ENCODE measurements at places on chromosomes 12 and 14.

DNA sequence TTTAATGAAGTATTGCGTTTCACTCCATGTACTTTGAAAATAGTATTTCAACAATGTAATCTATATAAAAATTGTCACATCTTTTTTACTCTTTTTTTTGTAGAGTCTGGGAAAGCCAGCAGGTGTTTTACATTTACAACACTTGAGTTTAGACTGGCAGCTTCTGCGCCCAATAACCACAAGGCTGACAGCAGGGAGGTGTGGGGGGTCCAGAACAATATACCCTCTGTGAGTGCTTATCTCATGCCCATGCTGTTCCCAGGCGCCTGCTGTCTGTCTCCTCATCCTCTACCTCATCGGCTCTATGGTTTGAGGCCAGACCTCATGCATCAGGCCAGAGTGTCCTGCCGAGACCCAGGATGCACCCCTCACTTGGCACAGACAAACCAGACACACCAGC lies 24.9 kb downstream of the FBRSL1 start:
- DNase-seq, result no peak

DNA sequence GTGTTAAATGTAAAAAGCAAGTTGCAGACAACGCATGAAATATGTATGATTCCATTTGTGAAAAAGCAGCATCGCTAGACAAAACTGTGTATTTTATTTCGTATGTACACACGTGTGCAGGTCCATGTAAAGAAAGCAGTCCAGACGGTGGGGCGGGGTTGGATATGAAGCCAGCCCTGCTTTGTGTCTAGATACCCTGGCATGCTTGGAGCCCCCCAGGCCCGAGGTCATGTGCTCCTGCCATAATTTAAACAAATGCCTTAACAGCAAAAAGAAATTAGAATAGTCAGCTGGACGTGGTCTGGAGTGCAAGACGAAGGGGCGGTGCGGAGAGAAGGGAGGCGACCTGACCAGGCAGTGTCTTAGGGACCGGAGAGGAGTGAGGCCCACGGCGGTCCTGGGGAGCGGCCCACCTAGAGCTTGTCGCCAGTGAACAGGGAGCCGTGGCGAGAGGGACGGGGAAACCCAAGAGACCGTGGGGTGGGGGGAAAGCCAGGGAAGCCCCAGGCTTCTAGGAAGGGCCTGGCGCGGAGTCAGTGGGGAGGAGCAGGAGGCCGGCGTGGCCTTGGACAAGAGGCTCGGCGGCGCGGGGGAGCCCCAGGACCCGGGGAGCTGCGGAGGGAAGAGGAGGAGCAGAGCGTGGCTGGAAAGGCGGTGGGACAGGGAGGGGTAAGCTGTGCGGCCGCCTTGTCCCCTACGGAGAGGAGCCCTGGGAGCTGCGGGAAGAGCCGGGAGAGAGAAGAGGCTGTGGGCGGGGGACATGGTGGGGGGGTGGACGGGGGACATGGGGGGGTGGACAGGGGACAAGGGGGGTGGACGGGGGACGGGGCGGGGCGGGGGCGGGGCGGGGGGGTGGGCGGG lies 118.5 kb upstream of the C14orf180 start:
- DNase-seq, result no peak

- DNase-seq, result no peak
These were observed 21.2 kb upstream of the NINJ2 start for GRCh38 chr12:684416-684815.

DNA sequence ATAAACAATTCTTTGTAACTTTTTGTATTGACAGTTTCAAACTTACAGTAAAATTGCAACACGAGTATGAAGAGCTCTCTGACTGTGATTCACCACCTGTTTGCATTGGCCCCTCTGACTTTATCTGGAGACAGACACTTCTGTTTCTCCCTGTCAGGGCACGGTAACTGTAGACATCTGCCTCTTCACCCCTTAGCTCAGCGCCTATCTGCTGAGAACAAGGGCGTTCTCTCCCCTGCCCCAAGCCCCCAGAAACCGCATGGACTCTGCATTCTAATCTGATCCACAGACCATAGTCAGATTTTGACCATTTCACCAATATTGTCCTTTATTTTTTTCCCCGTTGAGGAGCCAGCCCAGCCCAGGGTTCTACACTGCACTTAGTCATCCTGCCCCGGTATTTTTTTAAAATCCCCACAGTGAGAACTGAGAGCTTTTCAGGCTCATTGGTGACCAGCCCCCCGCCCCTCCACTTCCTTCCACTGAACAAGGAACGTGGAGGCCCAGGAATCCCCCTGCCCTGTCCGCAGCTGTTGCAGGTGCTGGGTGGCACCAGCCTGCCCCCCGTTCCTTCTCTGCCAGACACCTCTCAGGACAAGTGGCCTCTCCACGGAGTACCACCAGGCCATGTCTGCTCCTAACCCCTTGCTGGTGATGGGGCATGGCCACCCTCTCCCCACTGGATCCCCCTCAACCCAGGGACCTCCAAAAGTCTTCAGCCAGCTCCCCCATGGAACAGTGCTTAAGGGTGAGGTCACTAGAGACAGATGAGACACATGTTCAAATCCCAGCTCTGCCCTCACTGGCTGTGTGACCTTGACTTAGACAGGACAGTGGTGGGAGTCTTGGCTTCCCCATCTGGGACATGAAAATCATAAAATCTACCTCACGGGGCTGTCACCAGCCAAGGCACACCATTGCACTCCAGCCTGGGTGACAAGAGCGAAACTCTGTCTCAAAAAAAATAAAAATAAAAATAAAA lies 11.2 kb downstream of the RHOF start:
- DNase-seq, result peak; percentile 65

DNA sequence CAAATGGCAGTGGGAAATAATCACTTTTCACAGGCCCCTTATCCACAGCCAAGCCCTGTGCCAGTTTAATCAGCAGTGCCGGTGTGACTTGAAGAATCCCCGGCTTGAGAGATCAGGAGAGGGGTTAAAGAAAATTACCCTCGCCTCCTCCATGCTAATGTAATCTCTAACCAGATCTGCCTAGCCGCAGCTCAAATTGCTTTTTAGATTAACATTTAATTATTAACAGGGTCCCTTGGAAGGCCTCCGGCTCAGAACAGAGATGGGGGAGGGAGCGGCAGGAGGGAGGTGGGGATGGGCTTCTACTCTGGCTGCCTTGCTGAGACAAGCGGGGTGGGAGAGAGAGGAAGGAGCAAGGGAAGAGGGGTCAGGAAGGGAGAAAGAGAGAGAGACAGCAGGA lies 24.0 kb downstream of the FAM222A start:
- DNase-seq, result no peak

DNA sequence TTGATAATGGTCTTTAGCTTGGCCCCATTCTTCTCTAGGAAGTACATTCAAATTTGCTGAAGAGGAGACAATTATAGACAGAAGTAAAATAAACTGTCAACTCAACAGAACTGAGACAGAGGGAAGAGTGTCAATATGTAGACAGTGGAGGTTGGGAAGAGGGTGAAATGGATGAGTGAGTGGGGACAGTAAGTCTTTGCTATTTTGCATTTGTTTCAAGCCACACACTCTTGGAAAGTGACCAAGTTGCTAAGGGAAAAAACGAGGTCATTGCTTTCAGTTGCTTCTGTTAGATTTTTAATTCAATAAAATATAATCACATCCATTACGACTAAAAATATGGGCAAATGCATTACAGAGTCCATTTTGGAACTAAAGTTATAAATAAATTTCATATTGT lies 47.8 kb downstream of the BTBD7 start:
- DNase-seq, result no peak

DNA sequence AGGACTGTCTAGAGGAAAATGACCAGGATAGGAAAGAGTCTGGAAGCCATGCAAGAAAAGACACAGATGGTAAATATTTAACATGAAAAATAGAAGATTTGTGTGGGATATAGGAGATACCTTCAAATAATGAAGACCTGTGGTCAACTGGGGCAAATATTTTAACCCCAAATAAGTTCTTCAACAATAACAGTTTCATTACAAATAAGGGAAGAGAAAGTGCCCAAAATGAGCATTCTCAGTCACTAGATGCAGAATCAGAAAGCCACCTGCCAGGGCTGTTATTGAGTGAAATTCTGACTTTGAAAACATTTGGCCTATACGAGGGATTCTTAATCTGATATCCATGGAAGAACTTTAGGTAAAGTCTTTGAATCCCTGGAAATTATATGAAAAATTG lies 231.2 kb upstream of the PLEKHG7 start:
- DNase-seq, result no peak

DNA sequence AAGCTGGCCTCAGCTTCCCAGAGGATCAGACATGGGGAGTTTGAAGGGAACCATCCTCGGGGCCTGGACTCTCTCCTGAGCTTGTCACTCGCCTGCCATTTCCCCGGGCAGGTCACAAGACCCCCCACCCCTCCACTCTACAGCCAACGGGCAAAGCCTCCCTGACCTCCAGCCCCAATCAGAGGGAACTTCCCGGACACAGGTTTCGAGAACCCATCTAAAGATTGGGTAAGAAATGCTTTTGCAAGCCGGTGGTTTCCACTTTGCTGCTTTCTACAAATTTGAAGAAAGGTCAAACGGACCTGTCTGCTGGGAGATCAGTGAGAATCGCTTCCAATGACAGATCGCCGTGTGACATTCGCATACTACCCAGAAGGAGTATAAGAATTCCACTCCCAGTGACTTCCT lies 89.6 kb downstream of the SCARB1 start:
- DNase-seq, result no peak

DNA sequence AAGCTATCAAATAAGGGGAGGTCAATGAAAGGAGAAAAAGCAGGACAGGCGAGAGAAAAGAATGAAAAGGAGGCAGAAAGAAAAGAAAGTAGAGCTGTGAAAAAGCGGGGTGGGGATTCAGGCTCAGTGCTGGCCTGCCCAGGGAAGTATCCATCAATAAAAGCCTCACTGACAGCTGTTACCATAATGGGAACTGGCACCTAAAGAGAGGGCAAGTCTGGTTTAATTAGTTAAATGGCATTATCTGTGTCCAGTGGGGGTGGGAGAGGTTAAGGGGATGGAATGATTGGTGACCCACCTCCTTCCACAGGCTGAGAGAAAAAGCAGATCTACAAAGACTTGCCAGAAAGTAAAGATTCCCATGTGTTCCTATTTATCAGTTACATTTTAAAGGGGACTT lies 7.4 kb downstream of the SALL2 start:
- no peak for DNase-seq

DNA sequence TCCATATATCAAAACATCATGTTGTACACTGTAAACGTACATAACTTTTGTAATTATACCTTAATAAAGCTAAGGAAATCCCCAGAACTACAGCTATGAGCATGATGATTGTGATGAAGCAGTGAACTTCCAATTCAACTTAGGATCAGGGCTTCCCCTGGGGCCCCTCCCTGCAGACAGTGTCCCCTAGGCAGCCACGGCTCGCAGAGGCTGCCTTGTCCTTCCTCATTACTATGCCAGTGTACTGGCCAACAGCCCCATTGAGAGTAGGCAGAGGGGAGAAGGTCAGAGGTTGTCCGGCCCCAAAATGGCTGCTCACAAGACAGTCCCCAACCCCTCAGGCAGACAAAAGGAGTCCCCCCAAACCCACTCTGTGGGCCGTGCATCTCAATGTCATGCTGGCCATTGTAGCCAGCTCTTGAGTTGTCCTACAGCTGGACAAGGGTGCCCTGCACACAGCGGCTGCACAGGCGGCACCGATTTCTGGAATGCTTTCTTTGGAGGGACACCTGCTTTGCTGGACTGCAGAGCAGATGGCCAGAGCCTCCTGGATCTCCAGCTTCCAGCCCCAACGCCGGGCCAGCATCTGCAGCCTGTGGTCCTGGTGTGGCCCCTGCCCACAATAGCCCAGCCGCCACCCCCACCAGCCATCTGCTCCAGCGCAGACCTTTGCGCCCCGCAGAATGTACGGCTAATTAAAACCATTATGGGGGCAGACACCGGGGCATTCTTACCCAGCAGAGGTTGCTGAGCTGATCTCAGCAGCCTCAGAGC lies 46.1 kb downstream of the NIN start:
- DNase-seq, result peak; percentile 23

- no peak for DNase-seq
These were observed 188.0 kb downstream of the EXOC5 start for GRCh38 chr14:57080691-57081090.

GRCh38 chr14:104885973-104886689 lies 21.1 kb downstream of the CEP170B start:
- DNase-seq, result no peak

DNA sequence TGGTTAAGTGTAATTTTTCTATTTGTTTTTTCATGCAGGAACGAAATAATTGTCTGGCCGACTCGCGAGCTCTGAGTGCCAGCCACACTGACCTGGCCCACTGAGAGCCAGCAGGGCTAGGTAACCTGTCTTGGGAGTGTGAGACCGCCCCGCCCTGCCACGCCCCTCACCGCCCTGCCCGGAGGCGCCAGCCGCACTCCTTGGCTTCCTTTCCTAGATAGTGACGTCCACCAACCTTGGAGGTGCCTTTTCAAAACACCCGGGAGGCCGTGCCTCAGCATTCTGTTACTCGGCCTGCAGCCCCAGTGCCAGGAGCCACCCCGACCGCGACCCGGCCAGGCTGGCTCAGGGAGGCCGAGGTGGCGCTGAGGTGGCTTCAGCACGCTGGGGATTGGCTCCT lies 21.7 kb downstream of the XRCC3 start:
- DNase-seq, result no peak

- no peak for DNase-seq
These were observed 76.1 kb downstream of the TSHR start for GRCh38 chr14:81031488-81031887.

GRCh38 chr12:123983822-123984485 lies 10.9 kb downstream of the ZNF664 start:
- peak; percentile 65 for DNase-seq

GRCh38 chr12:26573225-26573909 lies 259.6 kb downstream of the ITPR2 start:
- no peak for DNase-seq

GRCh38 chr12:29147731-29148595 lies 1.1 kb upstream of the FAR2 start:
- DNase-seq, result no peak

GRCh38 chr14:104678346-104678745 lies 11.1 kb upstream of the INF2 start:
- DNase-seq, result no peak

DNA sequence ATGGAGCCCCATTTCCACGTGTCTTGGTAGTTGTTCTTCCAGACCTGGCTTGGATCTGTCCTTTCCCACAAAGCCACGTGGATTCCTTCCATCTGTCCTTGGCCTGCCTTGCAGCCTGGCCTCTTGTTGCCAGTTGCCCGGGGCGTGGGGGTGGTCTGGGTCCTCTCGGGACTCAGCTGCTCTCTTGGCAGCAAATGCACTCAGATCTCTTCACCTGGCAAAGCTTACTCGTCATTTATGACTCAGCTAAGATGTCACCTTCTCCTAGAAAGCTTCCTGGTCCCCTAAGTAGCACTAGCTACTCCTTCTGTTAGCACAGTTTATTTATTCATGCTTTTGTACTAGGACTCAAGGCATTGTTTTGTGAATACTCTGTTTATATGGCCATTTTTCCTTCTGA lies 13.6 kb downstream of the PLEKHG3 start:
- no peak for DNase-seq

GRCh38 chr14:70166530-70167203 lies 22.1 kb downstream of the SLC8A3 start:
- DNase-seq, result no peak
